Ureter (tissue), 1 donor: ENCODE measurements at places on chromosomes 7 and 10. TPM values are rescaled to one million over a fixed set of nuclear protein-coding genes. Genes with fewer than 3 reads are reported as not detected.

- DNase-seq: no peak
Measured at GRCh38 chr7:135757719-135758411, 9.3 kb upstream of the FAM180A start.

GRCh38 chr7:158016180-158017097, 571.2 kb downstream of the PTPRN2 start:
- no peak for DNase-seq

DNA sequence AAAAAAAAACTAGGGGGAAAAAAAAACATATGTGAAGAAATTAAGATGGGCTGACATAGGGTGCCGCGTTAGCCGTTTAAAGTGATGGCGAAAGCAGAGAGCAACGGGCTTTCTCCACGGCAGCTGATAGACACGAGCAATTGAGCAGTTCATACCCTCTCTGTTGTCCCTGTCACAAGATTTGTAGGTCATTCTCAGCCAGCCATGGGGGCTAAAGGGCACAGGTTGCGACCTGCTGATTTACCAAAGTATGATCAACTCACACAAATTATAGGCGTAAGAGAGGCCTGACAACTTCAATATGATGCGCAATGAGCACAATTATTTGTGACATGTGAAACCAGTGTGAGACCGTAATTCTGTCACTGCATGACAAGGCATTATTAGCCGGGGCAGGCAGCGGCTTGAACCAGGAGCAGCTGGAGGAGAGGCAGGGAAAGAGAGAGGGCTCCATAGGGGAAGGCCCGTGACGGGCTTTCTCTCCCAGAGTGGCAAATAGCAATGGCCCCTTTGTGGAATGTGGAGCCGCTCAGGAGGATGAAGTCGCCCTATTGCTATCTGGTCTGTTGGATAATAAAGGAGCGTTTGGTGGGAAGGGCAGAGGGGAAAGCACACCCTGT, 195.1 kb upstream of the HABP2 start:
- no peak for DNase-seq

DNA sequence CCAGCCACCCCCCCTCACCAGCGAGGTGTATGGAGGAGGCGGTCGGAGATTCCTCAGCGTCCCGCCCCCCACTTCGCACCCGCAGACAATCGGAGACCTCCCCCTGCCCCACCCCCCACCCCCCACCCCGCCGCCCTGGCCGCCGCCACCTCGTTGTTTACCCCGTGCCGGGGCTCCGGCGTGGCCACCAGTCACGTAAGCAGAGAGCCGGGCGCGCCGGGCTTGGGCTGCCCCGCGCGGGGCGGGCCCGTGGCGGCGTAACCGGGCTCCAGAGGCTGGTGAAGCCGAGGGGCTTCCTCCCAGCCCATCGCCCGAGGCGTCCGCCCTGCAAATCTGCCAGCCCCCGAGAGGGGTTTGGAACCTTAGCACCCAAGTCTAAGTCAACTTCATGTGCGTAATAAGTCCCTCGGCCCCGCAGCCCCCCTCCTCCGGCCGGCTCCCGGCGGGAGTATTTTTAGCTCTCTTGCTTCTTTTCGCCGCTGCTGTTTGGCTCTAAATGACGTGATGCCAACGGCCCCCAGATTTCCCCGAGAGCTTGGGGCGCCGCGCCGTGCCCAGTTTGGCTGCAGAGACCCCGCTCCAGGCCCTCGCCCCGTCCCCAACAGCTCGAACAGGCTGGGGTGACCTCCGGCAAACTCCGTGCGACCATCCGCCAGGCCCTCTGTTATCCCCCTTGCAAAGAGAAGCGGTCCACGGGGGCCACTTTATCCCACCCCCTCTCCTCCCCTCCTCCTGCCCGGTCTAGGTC, 2.7 kb downstream of the MXI1 start:
- DNase-seq: peak; percentile 64

GRCh38 chr7:121016966-121017365, 28.5 kb downstream of the CPED1 start:
- no peak for DNase-seq

GRCh38 chr7:106175507-106175906, 63.4 kb upstream of the SYPL1 start:
- DNase-seq: no peak

GRCh38 chr7:157565981-157566630, 229.3 kb downstream of the DNAJB6 start:
- DNase-seq: no peak

The SPDYE1 gene
- not detected for total RNA-seq

- no peak for DNase-seq
Measured at GRCh38 chr10:47224546-47225218, 75.3 kb upstream of the GDF10 start.

DNA sequence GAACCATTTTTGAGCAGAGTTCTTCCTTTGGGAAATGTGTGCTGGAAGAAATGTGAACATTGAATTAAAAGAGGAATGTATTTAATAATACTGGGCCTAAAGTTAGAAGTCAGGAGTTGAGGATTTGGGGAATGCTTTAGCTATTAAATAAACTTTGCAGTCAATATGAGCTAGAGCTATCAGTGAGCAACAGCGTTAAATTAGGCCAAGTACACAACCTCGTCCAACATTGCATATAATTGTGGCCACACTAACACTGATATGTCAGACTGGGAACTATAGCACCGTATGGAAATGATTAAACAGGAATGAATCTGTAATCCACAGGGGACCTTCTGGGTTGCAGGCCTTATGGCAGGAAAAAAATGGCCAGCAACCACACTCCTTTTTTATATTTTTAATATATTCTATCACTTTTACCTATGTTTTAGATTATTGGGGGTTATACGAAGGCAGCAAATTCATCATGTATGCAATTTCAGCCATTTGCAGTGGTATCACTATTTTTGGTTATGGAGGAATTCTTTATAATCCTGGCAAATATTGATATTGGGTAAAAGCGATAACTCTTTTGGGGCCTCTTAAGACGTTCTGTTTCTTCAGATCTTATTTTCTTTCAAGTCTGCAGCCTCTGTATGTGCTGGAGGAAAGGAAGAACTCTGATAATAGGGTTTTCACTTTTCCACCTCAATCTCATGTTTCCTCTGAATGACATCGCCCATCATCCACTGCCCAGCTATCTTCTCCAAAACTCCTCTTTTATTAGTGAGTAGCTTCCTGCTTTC, 236.3 kb upstream of the PLXDC2 start:
- DNase-seq: no peak
